Left ventricle myocardium inferior (tissue), 1 donor: ENCODE measurements at places on chromosomes 16 and 17.

DNA sequence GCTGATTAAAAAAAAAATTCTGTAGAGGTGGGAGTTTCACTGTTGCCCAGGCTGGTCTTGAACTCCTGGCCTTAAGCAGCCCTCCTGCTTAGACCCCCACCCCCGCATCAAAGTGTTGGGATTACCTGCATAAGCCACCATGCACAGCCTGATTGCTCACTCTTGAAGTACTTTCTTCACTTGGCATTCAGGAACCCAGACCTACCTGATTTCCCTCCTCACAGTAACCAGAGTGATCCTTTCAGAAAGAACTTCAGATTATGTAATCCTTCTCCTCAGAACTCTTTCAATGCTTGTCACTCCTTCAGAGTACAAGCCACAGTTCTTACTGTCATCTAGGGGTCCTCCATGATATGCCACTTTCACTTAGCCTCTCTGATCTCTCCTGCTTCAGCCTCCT, 1.4 kb downstream of the EFCAB13 start:
- H3K4me3 ChIP-seq, result no peak overlapping the region
- H3K27me3 ChIP-seq, result no peaks in the 10 kb centered on the region
- no peak overlapping the region for H3K27ac ChIP-seq

DNA sequence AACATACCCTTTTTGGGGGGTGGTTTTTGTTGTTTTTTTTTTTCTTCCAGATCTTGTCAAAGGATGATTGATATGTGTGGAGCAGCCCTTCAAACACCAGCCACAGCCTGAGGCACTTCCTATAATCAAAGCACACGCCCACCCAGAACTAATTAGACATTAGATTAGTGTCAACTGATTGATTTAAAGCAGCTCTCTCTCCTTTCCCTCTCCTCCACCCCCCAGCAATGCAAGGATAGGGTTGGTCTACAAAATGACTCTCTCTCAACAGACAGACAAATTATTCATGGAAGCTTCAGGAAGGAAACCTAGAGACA, 250.3 kb upstream of the SOX9 start:
- H3K4me3 ChIP-seq, result no peak overlapping the region
- no peak for DNase-seq
- H3K27ac ChIP-seq, result no peak overlapping the region
- H3K27me3 ChIP-seq, result no peaks in the 10 kb centered on the region

- no peak overlapping the region for H3K4me3 ChIP-seq
- peaks cover 25% of the 10 kb centered on the region for H3K27me3 ChIP-seq
- H3K36me3 ChIP-seq, result no peaks in the 10 kb centered on the region
- no peak for DNase-seq
Observed at GRCh38 chr16:85466304-85466700, 146.8 kb upstream of the GSE1 start.

DNA sequence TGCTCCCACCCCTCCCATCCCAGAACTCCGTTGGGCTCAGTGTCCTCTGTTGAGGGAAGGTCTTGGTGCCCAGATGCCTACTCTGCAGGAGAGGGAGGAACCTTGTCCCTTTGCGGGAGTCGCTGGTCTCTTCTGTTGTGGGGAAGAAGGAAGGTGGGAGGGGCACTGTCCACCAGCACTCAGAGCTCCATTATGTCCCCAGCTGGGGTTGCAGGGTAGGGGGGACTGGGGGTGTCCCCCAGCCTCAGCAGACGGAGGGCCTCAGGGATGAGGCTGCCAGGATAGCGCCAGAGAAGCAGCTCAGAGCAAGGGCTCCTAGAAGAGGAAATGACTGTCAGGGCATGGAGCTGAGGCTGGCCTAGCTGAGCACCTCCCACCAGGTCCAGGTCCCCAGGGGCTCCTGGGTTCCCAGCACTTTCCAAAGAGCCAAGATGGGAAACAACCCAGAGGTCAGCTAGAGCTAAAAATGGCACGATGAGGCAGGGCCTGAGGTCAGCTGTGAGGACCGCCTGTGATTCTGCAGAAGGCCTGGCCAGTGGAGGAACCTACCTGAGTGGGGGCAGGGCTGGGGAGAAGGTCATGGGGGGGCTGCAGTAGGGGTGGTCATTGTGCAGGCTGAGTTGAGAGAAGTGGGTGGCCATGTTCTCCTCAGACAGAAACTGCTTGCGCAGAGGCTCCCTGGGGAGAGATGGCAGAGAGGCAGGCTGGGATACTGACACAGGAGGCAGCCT, 893 bp downstream of the HCFC1R1 start:
- H3K27ac ChIP-seq, result peak overlapping the region; percentile 98
- peaks cover 14% of the 10 kb centered on the region for H3K27me3 ChIP-seq
- H3K36me3 ChIP-seq, result peaks cover 23% of the 10 kb centered on the region
- DNase-seq, result no peak

GRCh38 chr17:5330981-5331380, 48.9 kb downstream of the RABEP1 start:
- DNase-seq, result no peak
- peaks cover 21% of the 10 kb centered on the region for H3K36me3 ChIP-seq
- no peak overlapping the region for H3K4me3 ChIP-seq
- H3K27me3 ChIP-seq, result no peaks in the 10 kb centered on the region

DNA sequence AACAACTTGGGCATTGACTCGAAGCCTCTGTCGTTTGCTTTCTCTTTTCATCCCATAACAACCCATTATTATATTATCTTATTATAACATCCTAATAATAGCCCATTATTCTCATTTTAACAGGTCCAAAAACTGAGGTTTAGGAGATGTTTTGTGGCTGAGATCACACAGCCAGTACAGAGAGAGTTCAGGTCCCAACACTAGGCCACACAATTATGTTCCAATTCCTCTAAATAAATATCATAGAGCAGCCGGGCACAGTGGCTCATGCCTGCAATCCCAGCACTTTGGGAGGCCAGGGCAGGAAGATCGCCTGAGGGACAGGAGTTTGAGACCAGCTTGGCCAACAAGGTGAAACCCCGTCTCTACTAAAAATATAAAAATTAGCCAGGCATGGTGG, 40.3 kb upstream of the KIFC3 start:
- no peak overlapping the region for H3K27ac ChIP-seq
- no peaks in the 10 kb centered on the region for H3K27me3 ChIP-seq
- no peak overlapping the region for H3K4me3 ChIP-seq
- DNase-seq, result no peak
